MG63 (cell line): ENCODE measurements at places on chromosomes 3 and 15.

GRCh38 chr3:172191629-172192028, 152.3 kb downstream of the FNDC3B start:
- no peak for DNase-seq

- DNase-seq = no peak
These were observed 128.7 kb upstream of the WNT5A start for GRCh38 chr3:55615694-55616295.

DNA sequence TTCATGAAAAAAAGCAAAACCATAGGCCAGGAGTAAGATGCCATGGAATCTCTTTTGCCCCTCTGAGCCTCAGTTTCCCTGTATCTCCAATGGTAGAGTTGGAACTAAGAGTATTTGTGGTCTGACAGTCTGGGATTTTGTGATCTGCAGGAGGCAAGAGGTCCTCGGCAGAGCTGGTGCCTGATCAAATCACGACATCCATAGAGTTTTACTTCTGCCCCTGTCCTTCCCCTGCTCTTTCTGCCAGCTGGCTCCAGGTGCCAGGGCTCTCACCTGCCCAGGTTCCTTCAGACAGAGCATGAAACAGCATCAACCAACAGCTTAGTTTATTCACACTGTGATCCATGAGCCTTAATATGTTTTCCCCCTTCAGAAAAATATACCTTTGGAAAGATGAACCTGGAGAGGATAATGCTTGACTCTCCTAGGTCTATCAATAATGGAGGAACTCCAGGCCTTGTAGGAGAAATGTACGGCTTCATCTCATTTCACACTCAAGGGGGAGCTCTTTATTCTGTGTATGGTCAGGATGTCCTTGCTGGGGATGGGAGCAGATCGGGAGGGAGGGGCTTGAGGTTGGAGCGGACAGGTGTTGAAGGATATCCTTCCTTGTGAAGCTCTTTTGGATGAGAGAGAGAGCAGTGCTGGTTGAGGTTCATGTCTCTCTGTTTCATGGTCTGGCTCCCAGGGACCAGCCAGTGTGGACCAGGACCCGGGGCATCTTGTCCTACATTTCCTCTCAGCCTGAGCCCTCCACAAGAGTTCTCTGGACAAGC, 309.9 kb downstream of the RPLP1 start:
- DNase-seq = no peak

DNA sequence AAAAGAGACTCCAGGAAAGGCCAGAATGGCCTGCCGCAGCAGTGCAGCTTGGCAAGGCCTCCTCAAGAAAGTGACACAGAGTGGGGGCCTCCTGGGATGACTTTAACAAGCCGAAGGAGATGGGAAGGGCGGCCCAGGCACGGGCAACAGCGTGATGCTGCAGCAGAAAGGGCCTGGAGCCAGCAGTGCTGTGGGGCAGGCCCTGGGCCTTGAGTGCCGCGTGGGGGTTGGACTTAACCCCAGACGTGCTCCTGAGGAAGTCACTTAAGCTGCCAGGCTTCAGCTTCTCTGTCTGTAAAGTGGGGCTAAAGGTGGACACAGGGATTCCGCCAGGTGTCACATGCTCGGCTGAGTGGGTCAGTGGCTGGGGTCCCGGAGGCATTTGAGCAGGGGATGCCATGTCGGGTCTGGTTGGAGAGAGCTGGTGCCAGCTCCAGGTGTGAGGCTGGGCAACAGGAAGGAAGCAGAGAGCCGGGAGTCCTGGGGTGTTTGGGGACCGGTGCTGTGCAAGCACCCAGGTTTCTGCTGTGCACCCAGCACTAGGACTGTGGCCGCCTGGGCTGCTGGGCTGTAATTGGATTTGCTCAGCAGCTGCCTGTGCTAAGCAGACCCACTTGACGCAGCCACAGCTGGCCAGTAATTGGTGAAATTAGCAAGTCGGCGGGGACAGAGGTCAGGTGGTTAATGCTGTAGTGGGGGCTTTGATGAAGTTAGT, 7.8 kb downstream of the DNAJB8 start:
- DNase-seq = no peak

DNA sequence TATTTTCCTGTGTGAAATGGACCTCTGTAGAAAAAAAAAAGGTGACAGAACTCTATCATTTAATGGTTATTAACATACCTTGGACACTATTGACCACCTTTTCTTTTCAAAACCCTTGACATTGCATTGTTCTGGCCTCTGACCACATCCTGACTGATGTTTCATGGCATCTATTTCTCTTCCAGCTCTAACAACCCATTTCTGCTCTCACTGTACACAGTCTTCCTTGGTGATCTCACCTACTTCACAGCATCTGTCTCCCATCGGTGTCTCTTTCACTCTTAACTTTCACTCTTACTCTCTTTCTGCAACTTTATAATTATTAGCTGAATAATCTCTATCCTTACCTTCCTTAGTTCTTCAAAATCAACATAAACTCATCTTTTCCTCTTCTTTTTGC, 217.4 kb upstream of the CD96 start:
- no peak for DNase-seq

DNA sequence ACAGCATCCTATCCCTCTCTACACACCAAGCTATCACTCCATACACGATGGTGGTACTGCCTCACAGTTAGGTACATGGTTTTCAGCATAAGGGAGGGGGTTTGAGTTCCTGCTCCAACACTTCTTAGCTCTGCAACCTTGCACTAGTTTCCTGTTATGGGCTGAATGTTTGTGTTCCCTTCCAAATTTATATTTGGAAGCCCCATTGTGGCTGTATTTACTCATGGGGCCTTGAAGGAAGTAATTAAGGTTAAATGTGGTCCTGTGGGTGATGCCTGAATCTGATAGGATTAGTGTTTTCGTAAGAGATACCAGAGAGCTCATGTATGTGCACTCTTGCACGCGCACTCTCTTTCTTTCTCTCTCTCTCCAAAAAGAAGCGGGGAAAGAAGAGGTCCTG, 259.4 kb downstream of the RORA start:
- no peak for DNase-seq
